Left renal cortex interstitium (tissue), 4 donors: ENCODE measurements at places on chromosomes 3 and 15. TPM values are rescaled to one million over a fixed set of nuclear protein-coding genes. Genes with fewer than 3 reads are reported as not detected.

DNA sequence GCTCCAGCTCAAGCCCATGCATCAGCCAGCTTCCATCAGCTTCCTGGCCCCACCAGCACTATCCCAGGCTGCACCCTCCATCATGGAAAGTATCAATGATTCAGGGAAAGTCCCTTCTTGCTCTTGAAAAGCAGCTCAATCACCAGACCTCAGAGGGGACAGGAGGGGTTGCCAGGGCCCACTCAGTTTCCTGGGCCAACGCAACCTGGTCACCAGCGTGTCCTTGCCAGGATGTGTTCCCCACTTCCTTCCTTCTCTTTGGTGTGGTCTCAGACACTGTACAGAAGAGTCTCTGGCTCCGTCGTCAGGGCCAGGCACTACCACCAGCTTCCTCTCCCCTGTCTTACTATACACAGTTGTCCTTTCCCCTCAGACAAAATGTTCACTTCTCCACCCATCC lies 3.0 kb downstream of the HDC start:
- no peak for DNase-seq

GRCh38 chr15:70530503-70530902 lies 232.9 kb downstream of the UACA start:
- DNase-seq = no peak

GRCh38 chr3:67704322-67704721 lies 49.9 kb upstream of the SUCLG2 start:
- no peak for DNase-seq

DNA sequence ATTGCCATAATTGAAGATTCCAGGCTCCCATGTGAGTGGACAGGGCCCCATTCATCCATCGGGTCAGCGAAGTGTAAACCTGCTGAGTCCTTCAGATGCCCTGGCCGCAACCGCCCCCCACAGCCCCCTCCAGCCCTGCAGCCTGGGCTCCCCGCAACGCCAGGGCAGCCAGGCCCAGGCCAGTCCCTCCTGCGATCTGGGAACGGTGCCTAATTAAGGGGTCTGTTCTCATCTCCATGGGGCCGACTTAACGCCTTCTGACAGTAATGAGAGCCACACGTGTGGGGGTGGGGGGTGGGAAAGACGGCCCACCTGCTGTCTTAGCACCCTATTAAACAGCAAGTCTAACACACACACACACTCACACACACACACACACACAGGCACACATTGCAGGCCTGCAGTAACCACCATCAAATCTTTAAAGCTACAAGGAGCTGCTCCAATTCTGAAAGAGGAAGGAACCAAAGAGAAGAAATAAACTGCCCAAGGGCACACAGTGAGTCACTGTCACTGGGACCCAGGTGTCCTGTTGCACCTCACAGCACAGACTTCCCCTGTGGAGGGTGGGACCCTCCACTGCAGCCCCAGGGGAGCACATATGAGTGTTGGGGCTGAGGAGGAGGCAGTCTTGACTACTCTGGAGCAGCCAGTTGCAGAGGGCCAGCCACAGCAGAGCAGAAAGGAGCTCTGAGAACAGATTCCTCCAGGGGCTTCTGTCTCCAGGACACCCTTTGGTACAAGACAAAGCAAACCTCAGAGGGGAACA lies 31.8 kb upstream of the HES1 start:
- no peak for DNase-seq

GRCh38 chr3:34176723-34177122 lies 378.3 kb downstream of the PDCD6IP start:
- no peak for DNase-seq

DNA sequence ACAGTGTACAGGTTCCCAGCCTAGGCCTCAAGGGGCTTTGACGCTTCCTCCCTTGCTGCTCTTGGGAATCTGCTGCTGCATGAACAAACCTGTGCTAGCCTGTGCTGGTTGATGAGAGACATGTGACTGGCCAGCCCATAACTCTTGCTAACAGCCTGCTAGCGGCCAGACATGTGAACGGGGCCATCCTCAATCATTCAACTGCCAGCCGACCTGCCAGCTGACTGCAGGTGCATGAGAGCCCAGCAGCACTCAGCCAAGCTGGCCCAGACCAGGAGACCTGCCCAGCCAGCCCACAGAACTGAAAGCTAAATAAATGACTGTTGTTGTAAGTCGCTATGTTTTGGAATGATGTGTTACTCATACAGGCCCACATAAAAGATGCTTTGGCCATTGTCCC lies 82.4 kb upstream of the DLG1 start:
- DNase-seq = no peak

DNA sequence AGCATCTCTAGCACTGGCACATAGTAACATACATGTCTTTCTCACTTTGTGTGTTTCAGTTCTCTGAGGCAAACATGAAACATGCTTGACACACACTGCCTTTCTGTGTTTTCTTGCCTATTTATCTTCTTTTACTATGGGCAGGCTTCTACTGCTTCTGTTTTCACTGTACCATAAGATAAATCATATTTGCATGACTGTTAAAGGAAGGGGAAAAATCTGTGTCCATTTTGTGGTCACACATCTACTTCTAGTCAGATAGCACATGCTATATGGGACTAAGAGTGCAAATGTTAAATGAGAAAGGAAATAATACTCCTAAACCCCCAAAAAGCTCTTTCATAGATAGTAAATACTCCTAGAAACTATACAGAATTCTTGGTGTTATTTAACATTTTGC lies 386.4 kb downstream of the ZBTB20 start:
- no peak for DNase-seq

DNA sequence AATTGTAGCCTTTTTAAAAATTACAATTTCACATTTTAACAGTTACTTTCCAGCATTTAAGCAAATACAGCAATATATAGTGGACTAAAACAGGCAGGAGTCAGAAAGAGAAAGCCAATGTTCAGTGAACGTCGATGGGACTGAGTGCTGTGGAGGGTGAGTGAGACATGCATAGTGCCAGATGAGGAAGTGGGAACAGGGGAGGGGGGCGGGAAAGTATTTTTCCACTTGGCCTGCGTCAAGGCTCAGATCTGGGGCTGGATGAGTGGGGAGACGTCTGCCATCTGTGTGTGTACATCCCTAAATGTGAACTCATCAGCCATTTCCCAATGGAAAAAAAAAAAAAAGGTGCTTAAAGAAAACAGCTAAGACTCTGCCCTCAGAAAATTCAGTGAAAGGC lies 19.2 kb upstream of the RAD18 start:
- no peak for DNase-seq

DNA sequence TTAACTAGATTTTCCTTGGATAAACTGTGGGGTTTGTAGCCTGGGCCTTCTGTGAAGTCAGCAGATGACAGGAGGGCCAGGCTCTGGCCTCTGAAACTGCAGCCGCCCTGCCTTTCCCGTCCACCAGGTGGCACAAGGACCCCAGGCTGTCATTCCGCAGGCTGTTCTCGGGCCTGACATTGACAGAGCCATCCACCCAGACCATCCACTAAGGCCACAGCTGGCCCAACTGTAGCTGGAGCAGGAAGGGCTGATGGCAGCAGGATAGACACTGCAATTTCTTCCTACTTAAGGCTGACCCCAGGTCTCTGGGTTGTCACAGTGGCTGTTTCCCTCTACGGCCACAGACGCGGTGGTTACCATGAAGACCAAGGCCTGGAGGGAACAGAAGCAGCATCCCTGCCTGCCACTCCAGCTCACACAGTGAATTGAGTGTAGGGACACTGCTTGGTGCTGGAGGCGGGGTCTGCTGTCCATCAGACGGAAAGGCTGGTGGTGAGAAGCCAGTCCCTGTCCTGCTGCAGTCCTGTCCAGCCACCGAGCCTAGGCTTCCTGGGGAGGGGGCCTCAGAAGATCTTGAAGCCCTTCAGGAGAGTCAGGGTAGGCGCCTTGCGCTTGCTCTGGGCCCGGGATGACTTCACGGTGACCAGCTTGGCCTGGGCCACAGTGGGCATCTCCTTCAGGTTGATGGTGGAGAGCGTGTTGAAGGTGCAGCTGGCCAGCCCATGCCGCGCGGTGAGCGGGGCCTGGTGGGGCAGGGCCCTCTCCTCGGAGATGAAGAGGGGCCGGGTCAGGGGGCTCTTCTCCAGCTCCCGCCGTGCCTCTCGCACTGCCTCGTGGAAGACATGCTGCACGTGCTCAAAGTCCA lies 9.4 kb downstream of the SLC51B start:
- no peak for DNase-seq

GRCh38 chr3:9224490-9224889 lies 25.0 kb downstream of the SRGAP3 start:
- DNase-seq = no peak

GRCh38 chr3:18447720-18448119 lies 22.6 kb upstream of the SATB1 start:
- DNase-seq = no peak

- no peak for DNase-seq
Measured at GRCh38 chr3:177905173-177906125, 630.8 kb upstream of the KCNMB2 start.

NANOGP8 gene
- not detected for polyA plus RNA-seq

STT3B gene
- 168 TPM for polyA plus RNA-seq

CHRD gene
- 17.3 TPM for polyA plus RNA-seq

FBXW12 gene
- polyA plus RNA-seq = 0.24 TPM

CD86 gene
- polyA plus RNA-seq = 2.0 TPM

ACTC1 gene
- 1.5 TPM for polyA plus RNA-seq

TOPAZ1 gene
- polyA plus RNA-seq = 0.03 TPM
